ENCODE measurements at places on chromosomes 12 and 14. TPM values are rescaled to one million over a fixed set of nuclear protein-coding genes. Genes with fewer than 3 reads are reported as not detected.
A peak's percentile ranks its signal among the peaks of the same experiment; 100 is the strongest.

The ASB2 gene
- 10.3 TPM for total RNA-seq

The JPH4 gene
- total RNA-seq: 8.5 TPM

The ABCD2 gene
- 0.40 TPM for total RNA-seq

The SART3 gene
- 112 TPM for total RNA-seq

The IQSEC3 gene
- 2.6 TPM for total RNA-seq

The RNASE1 gene
- 30.1 TPM for total RNA-seq

The GDF3 gene
- total RNA-seq: not detected

GRCh38 chr12:130747867-130748740 is 32.0 kb upstream of the RIMBP2 start:
- H3K4me1 ChIP-seq: no peaks in the 10 kb centered on the region
- no peaks in the 10 kb centered on the region for H3K36me3 ChIP-seq

DNA sequence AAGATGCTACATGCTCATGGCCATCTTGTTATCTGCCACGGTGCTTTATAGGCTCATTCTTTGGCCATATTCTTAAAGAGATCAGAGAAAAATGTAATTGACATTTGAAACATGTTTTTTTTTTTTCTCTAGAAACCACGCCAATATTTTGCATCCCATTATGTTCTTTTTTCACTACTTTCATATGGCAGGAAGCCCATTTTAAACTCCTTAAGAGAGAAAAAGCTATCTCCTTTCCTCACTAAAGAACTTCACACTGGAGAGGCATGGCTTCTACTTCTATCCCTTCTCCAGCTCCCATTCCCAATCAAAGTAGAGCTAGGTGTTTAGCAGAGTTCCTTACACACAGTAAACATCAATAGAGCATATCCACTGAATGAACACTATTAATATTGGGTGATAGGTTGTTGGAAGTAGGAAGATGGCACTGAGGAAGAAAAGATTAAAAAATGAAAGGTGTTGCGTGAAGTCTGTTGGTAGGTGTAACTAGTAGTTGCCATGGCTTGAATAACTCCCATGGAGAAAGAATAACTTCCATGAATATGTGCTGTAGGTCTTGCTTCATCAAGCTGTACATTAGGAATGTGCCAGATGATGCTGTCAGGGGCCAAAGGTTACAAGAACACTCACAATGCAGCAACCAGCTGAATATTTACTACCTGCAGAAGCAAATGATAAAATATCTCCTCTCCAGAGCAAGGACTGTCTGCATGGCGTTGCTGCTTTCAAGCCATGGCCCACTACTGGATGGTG is 178.8 kb downstream of the STXBP6 start:
- H3K4me1 ChIP-seq: no peaks in the 10 kb centered on the region
- H3K36me3 ChIP-seq: no peaks in the 10 kb centered on the region
- DNase-seq: no peak
- no peak overlapping the region for H3K4me3 ChIP-seq

DNA sequence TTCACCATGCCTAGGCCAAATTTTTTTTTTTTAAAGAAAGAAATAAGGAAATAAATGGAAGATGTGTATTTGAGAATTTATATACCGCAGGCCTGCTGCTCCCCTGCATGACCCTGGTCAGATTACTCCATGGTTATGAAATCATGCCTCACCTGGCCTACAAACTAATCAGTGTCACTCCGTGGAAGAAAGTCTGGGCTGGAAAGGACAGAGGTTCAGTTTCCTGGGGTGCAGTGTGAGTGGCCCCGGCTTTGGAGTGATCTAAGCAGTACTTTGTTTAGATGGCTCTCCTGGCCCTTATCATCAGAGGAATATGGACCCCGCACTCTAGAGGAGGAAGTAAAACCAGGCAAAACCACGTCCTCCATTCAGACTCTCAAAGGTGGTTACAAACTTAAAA is 9.6 kb downstream of the APOBEC1 start:
- DNase-seq: no peak
- no peak overlapping the region for H3K27ac ChIP-seq
- H3K36me3 ChIP-seq: no peaks in the 10 kb centered on the region
- H3K4me3 ChIP-seq: no peak overlapping the region

GRCh38 chr12:49292729-49293055 is 2.3 kb upstream of the PRPH start:
- DNase-seq: no peak
- H3K4me1 ChIP-seq: no peaks in the 10 kb centered on the region
- no peak overlapping the region for H3K4me3 ChIP-seq
- H3K27ac ChIP-seq: no peak overlapping the region
- H3K27me3 ChIP-seq: peaks cover 18% of the 10 kb centered on the region

GRCh38 chr12:91591639-91591987 is 409.0 kb upstream of the DCN start:
- no peak overlapping the region for H3K27ac ChIP-seq
- H3K4me1 ChIP-seq: no peaks in the 10 kb centered on the region
- H3K27me3 ChIP-seq: no peaks in the 10 kb centered on the region

DNA sequence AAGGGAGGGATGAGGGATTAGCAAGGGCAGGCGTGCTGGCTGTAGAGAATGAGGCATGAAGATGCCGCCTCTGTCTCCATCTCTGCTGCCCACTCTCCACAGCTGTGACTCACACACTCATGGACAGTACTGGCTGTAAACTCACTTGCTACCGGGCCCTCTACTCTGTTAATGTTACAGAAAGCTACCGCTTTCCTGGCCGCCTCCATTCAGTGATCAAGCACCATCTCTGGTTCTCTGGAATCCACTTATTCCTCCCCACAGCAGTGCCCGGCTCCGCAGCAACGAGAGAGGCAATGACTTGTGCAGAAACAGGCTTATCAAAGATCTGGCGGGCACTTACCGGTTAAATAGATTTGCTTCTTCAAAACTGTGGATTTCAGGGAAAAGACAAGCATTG is 34.8 kb downstream of the AMN start:
- H3K27me3 ChIP-seq: no peaks in the 10 kb centered on the region
- no peak overlapping the region for H3K27ac ChIP-seq
- H3K4me3 ChIP-seq: no peak overlapping the region
- no peak for DNase-seq
- H3K4me1 ChIP-seq: no peaks in the 10 kb centered on the region
- peaks cover 7% of the 10 kb centered on the region for H3K36me3 ChIP-seq

GRCh38 chr12:113088971-113089756 is 32.6 kb downstream of the DTX1 start:
- no peaks in the 10 kb centered on the region for H3K27me3 ChIP-seq
- H3K4me1 ChIP-seq: no peaks in the 10 kb centered on the region
- no peak for DNase-seq
- H3K4me3 ChIP-seq: no peak overlapping the region

GRCh38 chr14:63470962-63471793 is 72.0 kb downstream of the PPP2R5E start:
- H3K4me1 ChIP-seq: no peaks in the 10 kb centered on the region
- no peaks in the 10 kb centered on the region for H3K27me3 ChIP-seq
- no peak overlapping the region for H3K27ac ChIP-seq
- no peaks in the 10 kb centered on the region for H3K36me3 ChIP-seq
- no peak overlapping the region for H3K4me3 ChIP-seq
- DNase-seq: no peak

GRCh38 chr14:68215629-68216028 is 396.1 kb downstream of the RAD51B start:
- no peak for DNase-seq
- H3K27me3 ChIP-seq: no peaks in the 10 kb centered on the region
- H3K36me3 ChIP-seq: no peaks in the 10 kb centered on the region
- no peaks in the 10 kb centered on the region for H3K4me1 ChIP-seq
- no peak overlapping the region for H3K4me3 ChIP-seq
- H3K27ac ChIP-seq: no peak overlapping the region

GRCh38 chr12:104858611-104859543 is 99.2 kb downstream of the SLC41A2 start:
- no peak overlapping the region for H3K27ac ChIP-seq
- no peaks in the 10 kb centered on the region for H3K4me1 ChIP-seq
- no peak for DNase-seq
- no peaks in the 10 kb centered on the region for H3K27me3 ChIP-seq
- H3K4me3 ChIP-seq: no peak overlapping the region
- H3K36me3 ChIP-seq: no peaks in the 10 kb centered on the region

GRCh38 chr12:6375269-6376078 is at the start of gene SCNN1A:
Gene SCNN1A, minus strand, starts transcription at chr12:6375563. Its CDS starts 780 bp downstream, at chr12:6374783.
- H3K4me1 ChIP-seq: peaks cover 52% of the 10 kb centered on the region
- no peaks in the 10 kb centered on the region for H3K27me3 ChIP-seq
- H3K27ac ChIP-seq: peak within 1 kb of the TSS; percentile 83
- DNase-seq: peak; percentile 77
- no peaks in the 10 kb centered on the region for H3K36me3 ChIP-seq
- peak within 1 kb of the TSS; percentile 28 for H3K4me3 ChIP-seq

DNA sequence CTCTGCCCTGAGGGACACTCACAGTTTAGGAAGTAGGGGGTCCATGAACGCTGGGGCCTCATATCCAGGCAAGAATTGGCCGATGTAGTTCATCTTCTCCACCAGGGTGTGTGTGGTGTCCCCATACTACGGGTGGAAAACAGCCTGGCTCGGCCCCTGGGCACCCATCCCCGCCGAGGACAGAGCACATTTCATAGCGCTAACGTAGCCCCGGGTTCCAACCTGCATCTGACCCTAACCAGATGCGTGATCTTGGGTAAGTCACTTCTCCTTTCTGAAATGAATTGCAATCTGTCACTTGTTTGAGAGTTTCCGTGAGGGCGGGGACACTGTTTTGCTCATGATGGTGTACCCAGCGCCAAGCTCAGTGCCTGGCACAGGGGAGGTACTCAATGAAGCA is 9.0 kb downstream of the HPD start:
- no peaks in the 10 kb centered on the region for H3K4me1 ChIP-seq
- no peak for DNase-seq
- no peaks in the 10 kb centered on the region for H3K36me3 ChIP-seq
- H3K4me3 ChIP-seq: no peak overlapping the region

DNA sequence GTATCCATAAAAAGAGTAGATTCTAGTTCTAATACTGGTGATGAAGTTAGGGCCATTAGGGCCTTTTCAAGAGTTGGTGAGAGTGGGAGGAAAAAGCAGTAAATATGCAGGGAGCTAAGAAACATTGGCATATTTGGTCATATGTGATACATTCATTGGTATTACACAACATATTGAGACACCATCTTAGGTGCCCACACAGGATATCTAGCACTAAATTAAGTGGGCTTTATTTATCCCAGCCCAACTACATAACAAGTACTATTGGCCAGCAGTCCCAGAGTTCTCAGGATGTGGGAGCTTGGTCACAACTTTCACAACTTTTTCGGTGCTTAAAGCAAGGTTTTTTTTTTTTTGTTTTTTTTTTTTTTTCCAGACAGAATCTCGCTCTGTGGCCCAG is 2.0 kb upstream of the ING4 start:
- H3K27ac ChIP-seq: no peak overlapping the region
- H3K4me1 ChIP-seq: no peaks in the 10 kb centered on the region
- no peaks in the 10 kb centered on the region for H3K27me3 ChIP-seq
- H3K36me3 ChIP-seq: peaks cover 21% of the 10 kb centered on the region

DNA sequence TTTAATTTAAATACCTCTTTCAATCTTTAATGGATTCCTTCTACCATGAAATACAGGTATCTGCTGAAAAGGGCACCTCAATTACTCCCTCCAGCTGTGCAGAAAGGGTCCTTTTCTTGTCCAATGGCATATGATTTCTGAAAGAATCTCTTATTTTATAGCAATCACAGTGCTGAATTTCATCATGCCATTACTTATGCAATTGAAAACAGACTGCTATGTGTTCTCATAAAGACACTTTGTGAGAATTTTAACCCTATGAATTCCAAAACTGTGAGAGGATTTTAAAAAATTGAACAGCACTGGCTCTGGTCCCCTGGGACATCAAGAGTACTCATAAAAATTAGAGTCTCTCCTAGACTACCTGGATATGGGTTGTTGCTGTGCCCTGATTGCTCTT is 45.9 kb upstream of the CNOT2 start:
- no peaks in the 10 kb centered on the region for H3K4me1 ChIP-seq
- DNase-seq: no peak
- H3K27me3 ChIP-seq: no peaks in the 10 kb centered on the region
- H3K36me3 ChIP-seq: no peaks in the 10 kb centered on the region
